ENCODE measurements at places on chromosomes 4 and X. TPM values are rescaled to one million over a fixed set of nuclear protein-coding genes. Genes with fewer than 3 reads are reported as not detected.

- ATAC-seq: no peak
These were observed 49.7 kb downstream of the EGF start for GRCh38 chr4:109962401-109962800.

The SSR4 gene
- 168 TPM for total RNA-seq

DNA sequence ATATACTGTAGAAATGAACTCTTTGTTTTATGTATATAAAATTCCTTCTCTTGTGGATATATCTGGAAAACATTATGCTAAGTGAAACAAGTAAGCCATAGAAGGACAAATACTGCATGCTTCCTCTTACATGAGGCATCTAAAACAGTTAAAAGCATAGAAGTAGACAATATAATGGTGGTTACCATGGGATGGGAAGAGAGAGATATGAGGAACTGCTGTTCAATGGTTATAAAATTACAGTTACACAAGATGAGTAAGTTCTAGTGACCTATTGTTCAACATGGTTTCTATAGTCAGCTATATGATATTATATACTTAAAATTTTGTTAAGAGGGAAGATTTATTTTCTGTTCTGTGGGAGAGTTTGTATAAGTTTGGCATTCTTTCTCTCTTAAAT is 43.4 kb downstream of the HTRA3 start:
- no peak for ATAC-seq

DNA sequence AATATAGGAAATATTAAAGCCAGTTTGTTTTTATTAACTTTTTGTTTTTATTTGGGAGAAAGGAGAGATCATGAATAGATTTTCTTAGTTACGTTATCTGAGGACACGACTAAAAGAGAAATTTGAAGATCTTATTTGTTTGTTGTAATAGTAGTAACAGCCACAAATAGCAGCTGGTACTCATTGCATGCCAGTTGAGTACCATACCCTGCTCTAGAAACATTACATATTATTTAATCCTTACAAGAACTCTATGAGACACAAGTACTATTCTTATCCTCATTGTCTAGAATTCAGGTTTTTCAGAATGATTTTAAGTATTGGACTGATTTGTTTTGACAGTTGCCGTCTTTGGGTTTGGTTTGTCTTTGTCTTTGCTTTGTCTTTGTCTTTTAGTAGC is 31.8 kb downstream of the USP53 start:
- ATAC-seq: no peak

GRCh38 chr4:109559983-109560686 is at the start of gene MCUB:
Gene MCUB, plus strand, starts transcription at chr4:109560246. Its CDS starts 92 bp downstream, at chr4:109560338.
- ATAC-seq: peak; percentile 99

- no peak for ATAC-seq
These were observed 222.7 kb upstream of the HAND2 start for GRCh38 chr4:173752610-173753230.

DNA sequence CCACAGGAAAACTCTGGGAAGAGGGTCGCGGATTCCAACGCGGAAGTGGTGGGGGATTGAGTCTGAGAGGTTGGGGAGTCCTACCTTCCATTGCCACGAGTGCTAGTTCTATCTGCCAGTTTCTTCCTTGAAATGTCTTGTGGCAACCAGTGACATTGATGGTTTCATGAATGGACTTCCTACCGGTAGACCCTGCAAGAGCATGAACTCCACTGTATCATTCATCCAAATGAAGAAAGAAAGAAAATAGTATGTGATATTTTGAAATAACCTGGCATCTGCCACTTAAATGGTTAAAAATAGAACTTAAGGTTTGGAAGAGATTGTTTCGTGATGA is 1.1 kb upstream of the SLC10A7 start:
- no peak for ATAC-seq

GRCh38 chr4:7144374-7145290 is 47.7 kb upstream of the SORCS2 start:
- ATAC-seq: no peak

DNA sequence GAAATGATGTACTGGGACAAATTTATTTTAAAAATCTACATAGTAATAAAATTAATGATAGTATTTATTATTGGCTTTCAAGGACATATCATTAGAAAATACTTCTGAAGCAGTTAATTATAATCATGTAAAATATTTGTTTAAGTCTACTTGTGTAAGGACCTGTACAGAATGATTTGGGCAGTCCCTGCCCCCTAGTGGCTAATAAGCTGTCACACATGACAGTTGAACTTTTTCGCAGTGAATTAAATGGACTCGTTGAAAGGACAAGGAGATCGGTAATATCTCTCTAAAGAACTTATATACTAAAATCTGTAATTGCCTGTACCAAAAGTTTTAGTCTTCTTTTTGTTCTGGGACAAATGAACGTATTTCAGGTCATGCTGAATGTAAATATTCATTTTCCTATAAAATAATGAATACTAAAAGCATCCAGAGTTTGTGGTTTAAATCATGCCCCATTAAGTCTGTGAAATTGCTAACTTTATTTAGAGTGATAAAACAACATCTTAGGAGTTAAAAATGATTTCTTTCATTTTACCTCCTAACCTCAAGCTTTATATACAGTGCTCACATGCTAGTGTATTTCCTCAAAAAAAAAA is 13.6 kb downstream of the EXOC1 start:
- peak; percentile 85 for ATAC-seq

DNA sequence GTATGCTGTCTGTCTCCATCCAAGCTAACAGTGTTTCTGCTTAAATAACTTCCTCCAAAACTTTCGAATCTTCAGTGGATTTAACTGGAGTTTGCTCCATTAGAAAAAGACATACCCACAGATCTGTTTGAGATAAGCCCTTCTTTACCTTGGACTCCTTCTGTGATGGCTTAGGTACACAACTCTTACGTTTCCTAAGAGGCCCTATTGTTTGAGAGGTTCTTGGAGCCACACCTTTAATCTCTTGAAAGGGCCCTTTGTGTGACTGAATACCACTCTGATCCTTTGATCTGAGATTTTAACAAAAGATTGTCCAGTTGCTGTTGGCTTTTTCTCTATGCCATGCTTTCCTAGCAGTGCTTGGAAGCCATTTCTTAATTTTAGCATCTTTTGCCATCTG is 92.5 kb downstream of the AKAP4 start:
- no peak for ATAC-seq

DNA sequence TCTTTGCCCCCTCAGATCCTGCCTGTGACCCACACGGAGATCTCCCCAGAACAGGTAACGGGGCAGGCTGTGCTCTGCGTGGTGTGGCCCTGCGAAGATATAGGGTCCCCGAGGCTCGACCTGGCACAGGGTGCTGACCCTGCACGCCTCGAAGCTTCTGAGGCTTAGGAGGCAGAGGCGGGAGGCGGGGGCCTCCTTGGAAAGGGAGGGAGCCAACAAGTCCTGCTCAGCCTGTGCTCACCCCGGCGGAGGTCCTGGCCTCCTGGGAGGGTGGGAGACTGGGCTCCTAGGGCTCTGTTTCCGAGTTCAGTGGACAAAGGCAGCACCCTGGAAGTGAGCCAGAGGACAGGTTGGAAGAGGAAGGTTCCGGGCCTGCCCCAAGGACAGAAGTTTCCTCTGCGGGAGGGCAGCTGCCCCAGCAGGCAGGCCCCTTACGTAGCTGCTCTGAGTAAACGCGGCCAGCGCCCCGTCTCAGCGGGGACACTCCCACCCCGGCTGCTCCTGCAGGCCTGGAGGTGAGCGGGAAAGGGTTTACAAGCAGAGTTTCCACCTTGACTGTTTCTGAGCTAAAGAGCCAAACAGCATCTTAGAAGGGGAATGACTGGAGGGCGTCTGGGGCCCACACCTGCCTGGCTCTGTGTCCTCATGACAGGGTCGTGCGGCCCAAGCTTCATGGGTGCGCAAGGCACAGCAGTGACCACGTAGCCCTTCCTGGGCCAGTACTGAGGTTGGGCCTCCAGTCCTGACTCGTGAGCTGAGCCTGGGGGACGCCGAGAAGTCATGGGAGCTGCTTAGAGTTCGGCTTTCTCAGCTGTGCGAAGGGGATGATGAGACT is 16.1 kb downstream of the TMEM175 start:
- no peak for ATAC-seq

DNA sequence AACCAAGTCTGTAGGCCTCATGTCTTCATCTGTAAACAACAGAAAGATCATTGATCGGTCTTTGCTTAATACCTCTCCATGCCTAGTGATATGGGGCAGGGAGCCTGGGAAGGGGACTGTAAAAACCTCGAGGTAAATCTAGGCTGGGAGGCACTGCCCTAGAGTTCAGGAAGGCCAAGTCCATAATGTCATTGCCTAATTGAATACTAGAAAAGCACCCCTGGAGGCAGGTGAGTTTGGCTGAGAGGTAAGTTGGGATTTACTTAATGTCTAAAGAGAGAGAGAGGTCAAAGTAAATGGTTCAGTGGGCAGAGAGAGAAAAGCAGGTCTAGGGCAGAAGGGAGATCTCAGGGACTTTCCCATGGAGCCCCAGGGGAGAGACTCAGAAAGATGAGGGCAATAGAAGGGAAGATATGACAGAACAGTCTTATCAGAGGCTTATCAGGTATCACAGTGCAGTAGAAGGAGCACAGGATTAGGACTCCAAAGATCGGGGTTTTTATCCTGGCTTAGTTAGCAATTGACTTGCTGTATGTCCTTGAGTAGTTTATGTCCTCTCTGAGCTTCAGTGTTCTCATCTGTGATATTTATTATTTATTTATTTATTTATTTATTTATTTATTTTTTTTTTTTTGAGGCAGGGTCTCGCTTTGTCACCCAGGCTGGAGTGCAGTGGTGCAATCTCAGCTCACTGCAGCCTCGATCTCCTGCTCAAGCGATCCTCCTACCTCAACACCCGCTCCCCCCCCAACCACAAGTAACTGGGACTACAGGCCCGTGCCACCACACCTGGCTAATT is 85.2 kb downstream of the SLC16A2 start:
- no peak for ATAC-seq

DNA sequence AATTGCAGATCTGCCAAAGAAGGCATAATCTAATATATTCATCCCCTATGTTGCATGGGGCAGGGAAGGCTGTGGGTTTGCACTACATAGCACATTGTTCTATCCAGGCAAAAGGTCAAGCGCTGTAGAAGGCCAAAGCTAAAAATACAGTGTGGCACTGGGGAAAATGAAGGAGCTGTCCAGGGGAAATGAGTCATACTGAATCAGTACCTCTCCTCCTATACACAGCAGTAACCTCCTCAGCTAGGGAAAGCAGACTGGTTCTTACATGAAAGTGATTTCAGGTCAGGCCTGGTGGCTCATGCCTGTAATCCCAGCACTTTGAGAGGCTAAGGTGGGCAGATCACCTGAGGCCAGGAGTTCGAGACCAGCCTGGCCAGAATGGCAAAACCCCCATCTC is 31.0 kb upstream of the SLC25A4 start:
- peak; percentile 96 for ATAC-seq

DNA sequence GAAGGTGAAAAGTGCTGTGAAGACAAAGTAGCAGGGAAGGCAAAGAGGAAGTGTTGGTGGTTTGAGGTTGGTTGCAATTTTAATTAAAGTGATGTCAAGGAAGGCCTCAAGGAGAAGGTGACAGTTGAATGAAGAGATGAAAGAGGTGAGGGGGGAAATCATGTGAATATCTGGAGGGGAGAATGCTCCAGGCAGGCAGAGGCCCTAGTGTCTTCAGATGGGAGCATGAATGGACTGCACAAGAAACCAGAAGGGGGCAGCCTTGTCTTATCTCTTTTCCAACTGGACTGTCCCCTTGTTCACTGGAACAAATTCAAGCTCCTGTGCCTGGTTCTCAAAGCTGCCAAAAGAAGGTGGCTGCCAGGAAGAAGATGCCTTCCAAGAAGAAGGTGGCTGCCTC is 68.4 kb downstream of the MAOB start:
- no peak for ATAC-seq

DNA sequence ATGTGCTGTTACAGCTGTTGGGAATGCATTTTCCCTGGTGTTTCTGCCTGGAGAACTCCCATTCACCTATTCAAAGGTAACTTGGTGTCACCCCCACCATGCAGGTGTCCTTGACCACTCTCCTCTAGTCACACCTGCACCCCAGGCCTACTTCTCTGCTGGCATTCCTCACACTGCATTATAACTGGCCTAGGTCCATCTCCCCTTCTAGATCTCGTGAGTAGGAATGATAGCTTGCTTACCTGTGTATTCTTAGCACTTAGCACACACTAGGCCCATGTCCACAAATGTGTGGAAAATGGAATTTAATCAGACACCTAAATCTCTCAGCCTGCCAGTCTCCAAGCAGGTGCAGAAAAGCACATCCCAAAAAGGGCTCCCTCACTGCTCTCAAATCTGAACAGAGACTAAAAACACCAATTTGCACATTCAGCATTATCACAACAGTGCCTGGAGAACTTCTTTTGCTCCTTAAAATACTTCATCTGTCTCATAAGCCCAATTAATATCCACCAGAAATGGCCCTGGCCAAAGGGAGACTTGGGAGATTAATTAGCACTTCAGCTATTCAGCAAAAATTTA is 18.3 kb downstream of the SCD5 start:
- ATAC-seq: no peak

DNA sequence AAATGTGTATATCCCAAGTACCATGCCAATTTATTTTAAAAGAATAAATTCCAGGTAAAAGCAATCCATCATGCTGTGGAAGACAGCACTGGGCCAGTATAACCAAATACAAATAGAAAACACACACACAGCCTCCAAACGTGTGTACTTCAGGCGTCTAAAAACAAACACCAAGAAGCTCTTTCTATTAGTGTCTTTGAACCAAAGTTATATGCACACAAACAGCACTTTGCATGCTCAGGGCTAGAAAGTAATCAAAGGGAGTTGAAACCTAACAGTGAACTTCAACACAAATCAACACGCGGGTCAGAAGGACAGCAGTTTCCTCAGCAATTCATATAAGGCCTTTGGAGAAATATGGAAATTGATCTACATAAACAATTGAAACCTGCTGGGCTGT is 15.4 kb downstream of the GASK1B start:
- ATAC-seq: no peak

DNA sequence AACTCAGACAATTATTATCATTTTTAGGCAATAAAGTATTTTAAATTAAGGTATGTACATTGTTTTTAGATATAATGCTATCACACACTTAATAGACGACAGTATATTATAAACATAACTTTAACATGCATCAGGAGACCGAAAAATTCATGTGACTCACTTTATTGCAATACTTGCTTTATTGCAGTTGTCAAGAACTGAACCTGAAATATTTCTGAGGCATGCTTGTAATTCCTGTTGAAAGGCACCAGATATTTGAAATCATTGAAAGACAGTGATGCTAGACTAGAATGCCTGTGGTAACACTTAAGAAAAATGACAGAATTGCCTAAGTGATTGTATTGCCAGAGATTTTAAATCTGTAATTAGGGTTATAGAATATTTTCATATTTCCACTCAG is 175.6 kb upstream of the MAGEB2 start:
- no peak for ATAC-seq

The CA5B gene
- total RNA-seq: 10.6 TPM

GRCh38 chrX:38275615-38276014 is 51.7 kb downstream of the RPGR start:
- ATAC-seq: peak; percentile 88
